Mesenteric fat pad (tissue), 1 donor: ENCODE measurements at places on chromosomes 12 and 14. TPM values are rescaled to one million over a fixed set of nuclear protein-coding genes. Genes with fewer than 3 reads are reported as not detected.

- DNase-seq: no peak
These were observed 87.6 kb upstream of the PRB2 start for GRCh38 chr12:11482955-11483354.

- DNase-seq: no peak
These were observed 2.5 kb upstream of the SMARCD1 start for GRCh38 chr12:50082644-50083043.

DNA sequence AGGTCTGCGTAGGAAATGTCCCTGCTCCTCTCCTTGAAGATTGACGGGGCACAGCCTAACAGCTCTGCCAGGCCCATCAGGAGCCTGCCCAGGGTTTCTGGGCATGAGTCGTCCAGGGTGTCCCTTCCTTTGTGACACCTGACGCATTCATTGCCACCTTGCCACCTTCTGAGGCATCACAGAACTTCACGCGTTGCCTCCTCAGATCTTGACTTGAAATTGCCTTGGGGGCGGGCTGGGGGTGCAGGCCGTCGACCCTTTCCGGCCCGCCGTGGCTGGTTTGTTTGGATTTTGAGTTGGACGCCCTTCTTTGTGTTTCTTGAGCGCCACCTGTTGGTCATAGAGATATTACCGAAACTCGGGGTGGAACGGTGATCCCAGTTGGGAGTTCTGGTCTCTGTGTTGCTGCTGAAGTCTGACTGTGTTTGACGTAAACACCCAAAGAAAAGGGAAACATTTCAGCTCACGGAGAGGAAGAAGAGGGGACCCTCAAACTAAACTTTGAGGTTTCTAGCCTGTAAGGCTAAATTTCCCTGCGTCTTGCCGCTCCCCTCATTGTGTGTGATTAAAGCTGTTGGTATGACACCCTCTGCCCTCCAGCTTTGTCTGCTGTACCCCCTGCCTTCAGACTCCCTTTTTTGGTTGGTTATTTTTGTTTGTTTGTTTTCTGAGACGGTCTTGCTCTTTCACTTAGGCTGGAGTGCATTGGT is 44.6 kb downstream of the MLXIP start:
- no peak for DNase-seq

DNA sequence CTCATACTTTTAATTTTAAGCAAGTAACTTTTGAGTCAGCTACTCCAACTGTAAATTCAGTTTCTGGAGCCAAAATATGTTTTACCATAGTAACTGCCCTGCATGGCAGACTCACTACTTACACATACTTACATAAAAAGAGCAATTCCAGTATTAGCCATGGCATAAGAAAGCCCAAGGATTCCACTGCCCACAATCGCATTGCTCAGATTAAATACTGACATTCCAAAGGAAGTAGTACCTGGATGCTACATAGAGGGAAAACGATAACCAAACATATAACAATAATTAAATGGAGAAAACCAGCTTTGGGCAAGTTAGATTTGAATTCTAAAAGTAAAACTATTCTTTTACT is 2.2 kb downstream of the SLC38A2 start:
- no peak for DNase-seq

- no peak for DNase-seq
These were observed 14.5 kb upstream of the CERS5 start for GRCh38 chr12:50181691-50182090.

DNA sequence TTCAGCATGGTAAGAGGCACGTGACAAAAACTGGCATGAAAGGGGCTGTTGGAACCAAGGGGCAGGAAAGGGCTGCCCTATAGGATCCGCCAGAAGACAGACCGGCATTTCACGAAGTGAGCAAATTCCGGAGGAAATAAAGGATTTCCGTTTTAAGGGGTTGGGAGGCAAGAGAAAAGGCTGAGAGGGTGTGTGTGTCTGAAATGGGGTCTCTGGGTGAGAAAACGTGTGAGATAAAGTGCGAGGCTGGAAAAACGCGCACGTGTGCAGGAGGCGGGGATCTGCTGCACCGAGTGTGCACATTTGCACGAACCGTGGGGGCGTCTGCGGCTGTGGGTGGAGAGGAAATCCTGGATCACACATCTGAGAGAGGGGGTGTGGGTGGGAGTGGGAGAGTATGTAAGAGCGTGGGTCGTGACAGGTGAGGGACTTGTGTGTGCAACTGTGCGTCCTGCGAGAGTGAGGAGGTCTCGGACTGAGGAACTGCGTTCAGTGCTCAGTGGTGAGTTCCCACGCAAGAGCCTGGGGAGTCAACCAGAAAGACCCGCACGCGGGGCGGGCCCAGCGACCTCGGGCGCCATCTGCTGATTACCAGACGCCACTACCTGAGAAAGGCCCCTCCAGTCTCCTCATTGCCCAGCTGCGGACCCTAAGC is 37.0 kb upstream of the P2RX7 start:
- peak; percentile 94 for DNase-seq

DNA sequence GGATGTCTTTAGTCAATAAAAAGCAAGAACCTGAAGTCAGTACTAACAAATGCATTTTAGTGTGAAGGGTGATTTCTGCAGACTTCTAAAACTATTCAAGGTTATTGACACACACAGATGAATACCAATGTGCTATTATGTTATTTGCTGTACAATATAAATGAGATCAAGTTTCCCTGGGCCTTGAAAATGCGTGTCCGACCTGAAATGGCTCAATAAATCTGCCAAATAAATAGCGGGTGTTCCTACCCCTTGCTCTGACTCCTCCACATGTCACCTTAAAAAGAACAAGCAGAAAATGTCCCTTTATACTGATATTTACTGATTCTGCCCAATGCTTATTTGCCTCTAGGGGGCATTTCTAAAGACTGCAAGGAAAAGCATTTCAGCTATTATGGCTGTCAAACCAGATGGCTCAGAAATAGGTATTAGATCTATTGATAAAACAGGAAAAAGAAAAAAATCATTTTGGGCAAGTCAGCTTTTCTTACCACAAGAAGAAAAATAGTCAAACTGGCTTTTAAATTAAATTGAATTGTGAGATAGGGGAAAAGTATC is 367.3 kb upstream of the KITLG start:
- no peak for DNase-seq

DNA sequence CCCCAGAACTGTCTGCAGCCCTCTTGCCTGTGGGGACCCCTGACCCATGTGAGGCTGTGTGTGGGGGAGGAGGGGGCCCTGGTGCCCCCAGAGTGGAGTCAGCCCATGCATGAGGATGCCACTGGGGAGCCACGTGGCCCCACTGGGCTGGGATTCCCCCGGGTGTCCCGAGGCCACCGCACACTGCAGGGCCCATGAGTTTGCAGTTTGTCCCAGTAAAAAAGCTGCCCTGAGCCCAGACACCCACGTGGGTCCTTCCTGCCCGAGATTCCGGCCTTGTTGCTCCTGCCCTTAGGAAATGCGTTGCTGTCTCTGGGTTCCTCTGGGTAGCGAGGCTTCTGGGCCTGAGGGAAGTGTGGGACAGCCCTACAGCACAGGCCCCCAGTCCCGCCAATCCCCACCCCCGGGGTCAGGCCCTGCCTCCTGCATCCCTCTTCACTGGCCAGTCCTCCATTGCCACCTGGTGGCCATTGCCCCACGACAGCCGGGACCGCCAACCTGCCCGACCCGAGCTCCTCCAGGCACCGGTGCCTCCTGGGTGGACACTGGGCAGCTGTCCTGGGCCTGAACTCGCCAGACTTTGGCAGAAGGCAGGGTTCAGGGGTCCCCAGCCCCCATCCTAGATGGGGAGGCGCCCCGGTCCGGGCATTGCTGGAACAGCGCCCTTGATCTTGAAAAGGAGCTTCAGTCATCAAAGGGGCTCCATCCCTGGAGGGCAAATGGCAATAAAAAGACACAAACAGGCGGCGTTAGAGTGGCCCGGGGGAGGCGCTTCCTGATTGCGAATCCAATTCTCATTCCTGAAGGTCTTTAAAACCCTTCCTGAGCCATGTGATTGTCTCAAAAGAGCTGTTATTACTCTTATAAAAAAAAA is 15.6 kb upstream of the C14orf180 start:
- no peak for DNase-seq

DNA sequence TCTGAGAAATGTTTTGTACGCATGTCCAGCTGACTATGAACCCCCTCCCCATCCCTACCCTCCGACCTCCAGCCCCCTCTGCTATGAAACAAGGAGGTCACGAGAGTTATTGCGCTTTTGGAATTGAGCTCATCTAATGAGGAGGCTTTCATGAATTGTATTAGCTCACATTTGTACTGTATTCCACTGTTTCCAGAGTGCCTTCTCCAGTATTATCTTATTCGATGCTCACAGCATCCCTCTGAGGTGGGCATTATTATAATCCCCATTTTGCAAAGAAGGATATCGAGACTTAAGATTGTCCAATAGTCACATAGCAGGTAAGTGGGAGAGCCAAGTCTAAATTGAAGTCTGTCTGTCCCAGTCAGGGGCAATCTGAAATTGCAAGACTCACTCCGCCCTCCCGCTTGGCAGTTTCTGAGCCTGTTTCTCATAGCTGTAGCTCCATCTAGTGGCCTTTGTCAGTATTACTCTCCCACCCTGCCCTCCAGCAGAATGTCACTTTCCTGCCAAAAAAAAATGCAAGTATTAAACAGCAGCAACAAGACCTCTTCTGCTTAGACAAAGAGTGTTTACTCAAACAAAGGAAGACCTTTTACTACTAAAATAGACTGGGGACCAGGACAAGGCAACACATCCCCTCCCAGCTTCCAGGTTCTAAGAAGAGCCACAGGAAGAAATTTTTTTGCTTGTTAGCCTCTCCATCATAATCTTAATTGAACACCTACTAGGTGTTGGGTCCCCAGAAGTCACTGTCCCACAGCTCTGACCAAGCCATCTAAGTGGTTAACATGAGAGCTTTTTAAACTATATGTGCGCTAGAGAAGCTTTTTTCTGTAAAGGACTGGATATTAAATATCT is 48.6 kb upstream of the TMEM233 start:
- no peak for DNase-seq

GRCh38 chr12:92547906-92548305 is 154.9 kb upstream of the PLEKHG7 start:
- DNase-seq: no peak

DNA sequence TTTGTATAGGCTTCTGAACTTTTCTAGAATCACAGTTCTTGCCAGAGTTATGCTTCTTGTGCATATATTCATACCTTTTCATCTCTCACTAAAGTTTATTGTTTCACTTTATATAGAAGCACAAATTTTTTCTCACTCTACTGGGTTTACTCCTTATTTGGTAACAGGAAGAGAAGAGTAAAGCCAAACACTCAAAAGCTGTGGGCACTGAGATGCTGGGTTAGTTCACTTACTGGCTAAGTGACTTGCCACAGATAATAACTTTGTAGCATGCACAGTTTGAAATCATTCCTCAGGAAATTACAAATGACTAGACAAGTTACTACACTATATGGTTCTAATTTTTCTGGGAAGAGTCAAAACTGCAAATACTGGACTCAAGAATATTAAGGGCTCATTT is 7.8 kb downstream of the HIGD1C start:
- no peak for DNase-seq

GRCh38 chr12:68557011-68557730 is 53.5 kb upstream of the RAP1B start:
- DNase-seq: no peak

DNA sequence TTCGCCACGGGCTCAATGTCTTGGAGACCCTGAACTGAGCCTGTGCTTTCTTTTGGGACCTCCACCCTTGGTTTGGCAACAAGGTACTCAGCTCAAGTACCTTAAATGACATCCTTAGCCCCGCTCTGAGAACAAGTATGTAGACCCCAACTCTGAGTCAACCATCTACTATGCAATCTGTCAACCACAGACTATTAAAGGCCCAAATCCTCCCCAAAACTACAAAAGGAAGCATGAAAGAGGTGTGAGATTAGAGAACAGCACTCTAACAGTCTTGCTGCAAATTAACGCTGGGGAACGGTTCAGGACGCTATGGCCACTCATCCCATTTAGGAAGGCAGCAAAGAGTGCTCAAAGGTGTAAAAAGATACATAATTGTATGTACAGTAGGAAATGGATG is 52.1 kb downstream of the CCDC88C start:
- no peak for DNase-seq

RAB15 gene
- total RNA-seq: 3.2 TPM

C12orf57 gene
- total RNA-seq: 125 TPM

SERPINA12 gene
- not detected for total RNA-seq

TAS2R31 gene
- total RNA-seq: 3.7 TPM

LRRC10 gene
- not detected for total RNA-seq

SIX4 gene
- total RNA-seq: 1.9 TPM

CIROP gene
- not detected for total RNA-seq

MED6 gene
- total RNA-seq: 24.7 TPM
